Stimulated activated CD4-positive, alpha-beta T cell treated with anti-CD3 and anti-CD28 coated beads, Interleukin-2, amount 100 ng/mL, for 4 hours (primary cell): ENCODE measurements at places on chromosomes 12 and 14.
A peak's percentile ranks its signal among the peaks of the same experiment; 100 is the strongest.

DNA sequence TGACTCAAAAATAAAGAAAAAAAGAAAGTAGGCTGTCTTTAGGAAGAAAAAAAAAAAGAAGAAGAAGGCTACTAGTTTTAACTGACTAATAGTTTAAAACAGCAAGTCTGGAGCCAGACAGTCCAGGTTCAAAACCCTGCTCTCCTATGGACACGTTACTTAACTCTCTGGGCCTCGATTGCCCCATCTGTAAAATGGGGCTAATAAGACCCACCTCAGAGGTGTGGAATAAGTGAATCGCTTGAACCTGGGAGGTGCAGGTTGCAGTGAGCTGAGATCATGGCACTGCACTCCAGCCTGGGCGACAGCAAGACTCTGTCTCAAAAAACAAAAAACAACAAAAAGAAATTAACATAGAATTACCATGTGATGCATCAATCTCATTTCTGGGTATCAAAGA lies 10.5 kb upstream of the SCARB1 start:
- DNase-seq, result no peak

- no peak for DNase-seq
These were observed 703.7 kb upstream of the MGAT4C start for GRCh38 chr12:86959766-86960458.

- no peak for DNase-seq
These were observed 330.9 kb downstream of the TMEM121 start for GRCh38 chr14:105857220-105857825.

- peak; percentile 80 for DNase-seq
These were observed 25.1 kb upstream of the UBC start for GRCh38 chr12:124939421-124940142.

GRCh38 chr12:78797196-78797931 lies 67.2 kb upstream of the SYT1 start:
- DNase-seq, result no peak

DNA sequence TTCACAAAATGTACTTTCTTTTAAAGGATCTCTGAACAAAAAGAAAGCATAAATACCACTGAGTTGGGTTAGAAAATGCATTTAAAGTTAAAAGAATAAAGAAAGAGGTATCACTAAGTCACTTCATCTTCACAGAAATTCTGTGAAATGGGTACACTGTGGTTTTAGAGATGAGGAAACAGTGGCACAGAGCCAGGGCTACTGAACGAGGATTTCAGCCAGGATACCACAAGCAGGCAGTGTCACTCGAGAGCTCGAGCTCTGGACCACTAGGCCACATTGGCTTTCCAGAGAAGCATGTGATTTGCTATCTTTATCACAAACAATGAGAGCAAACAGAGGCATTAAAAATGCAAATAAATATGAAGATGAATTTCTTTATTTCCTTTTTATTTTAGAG lies 51.0 kb downstream of the WDHD1 start:
- no peak for DNase-seq

GRCh38 chr14:101963052-101963451 lies 1.3 kb upstream of the DYNC1H1 start:
- DNase-seq, result no peak

GRCh38 chr14:92457016-92457565 lies 56.5 kb upstream of the RIN3 start:
- DNase-seq, result no peak

DNA sequence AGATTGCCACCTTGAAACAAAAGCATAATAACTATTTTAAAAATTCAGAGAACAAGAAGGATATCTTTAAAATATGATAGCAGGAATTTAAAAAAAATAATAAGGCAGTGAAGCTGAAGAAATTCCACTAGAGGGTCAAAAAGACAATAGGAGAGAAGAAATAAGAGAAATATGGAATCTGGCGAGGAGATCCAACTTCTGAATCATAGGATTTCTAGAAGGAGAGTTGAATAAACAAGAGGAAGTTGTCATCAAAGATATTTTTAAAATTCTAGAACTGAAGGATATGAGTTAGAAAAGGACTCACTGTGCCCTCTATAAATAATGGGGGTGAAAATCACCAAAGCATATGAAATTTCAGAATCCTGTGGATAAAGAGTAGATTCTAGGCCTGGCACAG lies 26.8 kb upstream of the TOMM20L start:
- no peak for DNase-seq

DNA sequence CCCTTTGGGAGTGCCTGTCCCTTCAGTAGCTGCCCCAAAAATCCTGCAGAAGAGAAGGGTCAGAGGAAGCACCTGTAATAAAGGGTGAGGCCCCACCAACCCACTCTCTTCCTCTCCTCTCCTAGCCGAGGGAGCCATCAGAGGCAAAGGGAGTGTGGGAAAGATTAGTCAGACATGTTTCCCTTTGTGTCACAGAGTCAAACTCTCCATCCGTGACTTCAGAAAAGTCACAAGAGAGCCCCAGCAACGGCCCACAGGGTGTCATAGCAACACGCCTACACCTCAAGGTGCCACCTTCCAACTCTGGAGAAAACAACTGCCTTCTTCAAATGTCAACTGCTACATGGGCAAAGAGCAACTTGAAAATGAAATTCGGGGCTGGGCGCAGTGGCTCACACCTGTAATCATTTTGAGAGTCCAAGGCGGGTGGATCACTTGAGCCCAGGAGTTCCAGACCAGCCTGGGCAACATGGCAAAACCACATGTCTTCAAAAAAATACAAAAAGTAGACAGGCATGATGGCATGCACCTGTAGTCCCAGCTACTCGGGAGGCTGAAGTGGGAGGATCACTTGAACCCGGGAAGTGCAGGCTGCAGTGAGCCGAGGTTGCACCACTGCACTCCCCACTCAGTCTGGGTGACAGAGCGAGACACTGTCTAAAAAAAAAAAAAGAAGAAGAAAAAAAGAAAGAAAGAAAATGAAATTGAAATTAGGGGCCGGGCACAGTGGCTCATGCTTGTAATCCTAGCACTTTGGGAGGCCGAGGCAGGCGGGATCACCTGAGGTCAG lies 17.7 kb upstream of the CD27 start:
- DNase-seq, result peak; percentile 93
